ENCODE measurements at places on chromosomes 12 and 14. TPM values are rescaled to one million over a fixed set of nuclear protein-coding genes. Genes with fewer than 3 reads are reported as not detected.

DNA sequence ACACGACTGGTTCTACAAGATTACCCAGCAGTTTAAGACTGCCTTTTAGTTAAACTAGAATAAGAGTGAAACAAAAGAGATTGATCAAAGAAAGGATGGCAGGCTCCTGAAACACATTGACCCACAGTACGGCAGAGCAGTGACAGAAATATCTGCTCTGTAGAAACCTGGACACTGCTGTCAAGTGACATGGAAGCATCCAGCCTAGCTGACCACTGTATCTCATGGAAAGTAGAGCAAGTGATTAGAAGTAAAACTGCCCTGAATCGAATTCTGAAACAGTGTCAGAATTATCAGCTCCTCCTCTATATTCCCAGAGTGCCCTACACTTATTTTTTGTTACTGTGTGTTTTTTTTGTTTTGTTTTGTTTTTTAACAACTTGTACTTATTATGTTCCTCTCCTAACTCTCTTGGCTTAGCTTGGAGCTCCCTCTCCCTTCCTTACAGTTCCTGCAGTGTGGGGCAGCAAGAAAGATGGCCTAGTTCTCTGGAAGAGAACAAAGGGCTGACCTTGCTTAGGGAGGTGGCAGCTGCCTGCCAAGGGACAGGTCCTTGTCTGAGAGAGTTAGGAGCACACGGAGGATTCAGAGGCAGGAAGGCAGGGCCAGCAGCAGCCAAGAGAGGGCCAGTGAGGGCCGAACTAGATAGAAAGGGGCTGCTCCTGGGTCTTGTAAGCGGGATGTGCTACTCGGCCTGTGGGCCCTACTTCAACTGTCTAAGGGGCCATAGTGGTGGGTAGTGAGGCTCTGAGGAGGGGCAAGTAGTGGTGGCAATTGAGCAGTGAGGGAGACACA is 97.2 kb downstream of the PTPRR start:
- no peak for DNase-seq

- DNase-seq: no peak
Measured at GRCh38 chr14:90717916-90718315, 98.3 kb downstream of the TTC7B start.

- no peak for DNase-seq
Measured at GRCh38 chr12:118107011-118107410, 3.2 kb upstream of the VSIG10 start.

- no peak for DNase-seq
Measured at GRCh38 chr12:30977124-30977523, 50.6 kb downstream of the TSPAN11 start.

The MMP17 gene
- polyA plus RNA-seq: 0.65 TPM

The CFAP251 gene
- polyA plus RNA-seq: 14.5 TPM

The PPP1R13B gene
- 44.3 TPM for polyA plus RNA-seq

The DPF3 gene
- 5.3 TPM for polyA plus RNA-seq

The DYRK2 gene
- polyA plus RNA-seq: 27.4 TPM

The TMEM63C gene
- 2.8 TPM for polyA plus RNA-seq
